ENCODE measurements at places on chromosomes 2 and 18.

- DNase-seq = no peak
Observed at GRCh38 chr2:43082111-43082894, 144.1 kb downstream of the ZFP36L2 start.

DNA sequence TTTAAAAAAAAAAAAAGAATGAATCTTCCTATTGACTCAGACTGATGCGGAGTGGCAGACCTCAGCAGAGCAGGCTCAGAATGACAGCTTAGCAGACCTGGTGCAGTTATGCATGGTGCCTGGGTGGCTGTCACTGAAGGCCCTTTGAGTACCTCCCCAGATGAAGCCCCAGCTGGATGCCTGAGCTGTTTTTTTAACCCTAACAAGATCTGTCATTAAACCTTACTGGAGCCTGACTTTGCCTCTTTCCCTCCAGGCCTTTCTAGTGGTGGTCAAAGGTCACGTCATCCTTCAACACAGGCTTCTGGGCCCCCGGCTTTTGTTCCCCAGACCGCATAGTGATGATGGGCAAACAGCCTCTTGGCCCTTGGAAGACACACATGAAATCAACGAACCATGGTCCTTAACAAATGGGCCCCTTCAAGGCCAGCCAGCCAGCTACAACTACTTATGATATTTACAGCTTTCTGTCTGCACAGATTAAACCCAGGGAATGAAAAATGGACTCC is 138.3 kb upstream of the CYP1B1 start:
- no peak for DNase-seq

- no peak for DNase-seq
Observed at GRCh38 chr2:152072011-152072410, 26.8 kb downstream of the CACNB4 start.

- peak; percentile 67 for DNase-seq
Observed at GRCh38 chr2:191150600-191151330, at the start of gene STAT4. STAT4 (minus strand) TSS chr2:191150994; CDS start chr2:191148203, 2,791 bp downstream.

DNA sequence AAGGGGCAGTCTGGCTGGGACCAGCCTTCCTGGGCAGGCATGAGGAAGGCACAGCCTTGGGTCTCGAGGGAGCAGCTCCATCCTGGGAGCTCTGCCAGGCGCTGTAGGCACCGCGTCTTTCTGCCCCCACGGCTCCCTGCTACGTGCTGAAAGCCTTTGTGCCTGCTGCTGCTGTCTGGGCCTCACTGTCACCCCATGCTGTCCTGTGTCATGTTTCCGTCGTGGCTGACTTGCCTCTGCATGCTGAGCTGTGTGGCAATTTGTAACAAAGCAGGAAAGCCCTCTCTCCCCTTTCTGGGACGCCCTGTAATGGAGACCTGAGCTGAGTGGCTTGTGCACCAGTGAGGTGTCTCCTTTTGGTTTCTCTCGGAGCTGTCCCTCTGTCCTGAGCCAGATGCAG is 152.5 kb downstream of the TSN start:
- DNase-seq = no peak

DNA sequence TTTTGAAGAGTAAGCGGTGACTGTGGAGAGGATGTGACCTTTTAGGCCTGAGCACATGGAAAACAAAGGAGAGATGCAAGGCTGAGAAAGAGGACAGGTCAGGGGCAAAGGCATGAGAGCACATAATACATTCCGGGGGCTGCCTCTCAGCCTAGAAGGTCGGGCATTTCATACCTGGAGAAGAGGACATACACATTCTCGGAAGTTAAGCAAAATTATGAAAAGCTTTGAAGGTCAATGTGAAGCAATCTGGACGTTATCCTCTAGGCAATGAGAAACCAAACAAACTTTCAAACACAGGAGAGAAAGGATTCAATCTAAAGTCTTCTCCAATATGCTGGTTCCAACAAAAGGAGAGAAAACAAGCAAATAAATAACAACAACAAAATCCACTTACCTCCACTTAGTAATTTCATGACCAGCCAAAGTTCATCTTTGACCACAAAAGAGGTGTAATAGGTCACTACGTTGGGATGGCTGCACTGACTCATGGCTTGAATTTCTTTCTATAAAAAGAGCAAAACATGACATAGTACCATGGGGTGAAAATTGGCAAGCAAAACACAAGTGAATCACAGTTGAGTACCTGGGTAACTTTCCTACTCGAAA is 80.4 kb downstream of the STK39 start:
- DNase-seq = no peak

- DNase-seq = no peak
Observed at GRCh38 chr2:63444565-63445288, 143.6 kb downstream of the WDPCP start.

DNA sequence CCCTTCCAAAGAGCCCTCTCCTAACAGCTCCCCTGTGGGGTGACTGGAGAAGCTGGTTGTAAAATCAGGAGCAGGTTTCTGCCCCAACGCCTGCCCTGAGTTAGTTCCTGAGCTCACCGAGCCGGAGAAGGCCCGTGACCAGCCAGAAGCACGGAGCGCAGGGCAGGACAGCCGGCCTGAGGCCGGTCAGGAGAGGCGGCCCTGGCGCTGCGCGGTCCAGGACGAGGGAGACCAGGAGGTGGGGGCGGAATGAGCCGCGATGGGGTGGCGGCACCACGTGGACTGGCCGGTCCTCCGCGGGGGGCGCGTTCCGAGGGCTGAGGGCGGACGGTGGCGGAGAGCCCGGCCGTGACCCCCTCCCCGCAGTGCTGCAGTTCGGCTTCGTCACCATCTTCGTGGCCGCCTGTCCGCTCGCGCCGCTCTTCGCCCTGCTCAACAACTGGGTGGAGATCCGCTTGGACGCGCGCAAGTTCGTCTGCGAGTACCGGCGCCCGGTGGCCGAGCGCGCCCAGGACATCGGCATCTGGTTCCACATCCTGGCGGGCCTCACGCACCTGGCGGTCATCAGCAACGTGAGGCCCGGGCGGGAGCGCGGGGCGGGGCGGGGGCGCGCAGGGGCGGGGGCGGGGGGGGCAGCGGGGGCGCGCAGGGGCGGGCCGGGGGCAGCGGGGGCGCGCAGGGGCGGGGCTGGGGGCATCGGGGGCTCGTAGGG is 29.0 kb downstream of the ANO7 start:
- DNase-seq = no peak

DNA sequence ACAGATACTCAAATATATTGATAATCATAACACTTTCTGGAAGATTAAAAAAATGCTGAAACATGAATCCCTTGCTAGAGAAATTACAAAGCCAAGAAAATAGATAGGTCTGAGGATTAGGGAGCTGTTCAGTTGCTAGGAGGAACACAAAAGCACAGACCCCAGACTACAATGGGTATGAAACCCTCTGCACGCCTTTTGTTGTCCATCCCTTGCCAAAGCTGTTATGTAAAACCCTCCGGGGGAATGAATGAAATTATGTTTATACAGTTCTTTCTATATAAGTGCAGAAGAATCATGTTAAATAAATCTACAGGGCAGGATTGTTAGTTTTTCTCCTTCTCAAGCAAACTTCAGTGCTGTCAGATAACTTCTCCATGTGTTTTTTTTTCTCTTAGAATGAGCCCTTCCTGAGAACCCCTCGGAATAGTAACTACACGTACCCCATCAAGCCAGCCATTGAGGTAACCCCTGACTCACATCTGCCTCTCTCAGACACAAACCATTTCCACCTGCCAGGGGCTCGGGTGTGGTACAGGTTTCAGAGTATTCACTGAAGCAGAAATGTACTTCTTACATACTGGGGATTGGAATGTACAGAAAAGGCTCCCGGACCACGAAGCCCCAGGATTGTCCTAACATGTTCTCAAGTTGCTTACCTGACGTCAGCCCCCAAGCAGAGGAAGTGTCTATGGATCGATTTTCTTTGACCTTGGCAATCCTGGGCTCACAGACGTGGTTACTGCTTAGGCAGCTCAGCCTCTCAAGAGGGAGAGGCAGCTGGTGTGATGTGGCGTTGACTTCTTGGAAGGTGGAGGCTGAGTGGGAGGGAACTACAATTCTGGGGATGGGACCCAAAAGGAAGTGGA is 118.0 kb downstream of the PLB1 start:
- no peak for DNase-seq

DNA sequence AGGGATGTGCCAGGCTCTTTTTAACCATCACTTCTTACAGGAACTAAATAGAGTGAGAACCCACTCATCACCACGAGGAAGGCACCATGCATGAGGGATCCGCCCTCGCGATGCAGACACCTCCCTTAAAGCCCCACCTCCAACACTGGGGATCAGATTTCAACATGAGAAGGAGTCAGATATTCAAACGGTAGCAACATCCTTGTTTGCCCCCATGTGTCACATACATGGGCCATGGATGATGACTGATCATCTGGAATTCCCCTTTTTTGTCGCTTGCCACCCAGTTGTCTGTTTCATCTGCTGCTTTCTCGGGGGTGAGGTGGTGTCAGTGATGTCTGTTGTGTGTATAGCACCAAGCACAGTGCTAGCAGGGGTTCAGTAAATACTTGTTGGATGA is 57.9 kb downstream of the NCK2 start:
- DNase-seq = no peak

GRCh38 chr2:109126501-109126860 is 2.5 kb upstream of the SH3RF3 start:
- no peak for DNase-seq

GRCh38 chr18:657311-658000 is at the start of gene TYMS:
TYMS (plus strand) TSS chr18:657653; CDS start chr18:657743, 90 bp downstream.
- no peak for DNase-seq

DNA sequence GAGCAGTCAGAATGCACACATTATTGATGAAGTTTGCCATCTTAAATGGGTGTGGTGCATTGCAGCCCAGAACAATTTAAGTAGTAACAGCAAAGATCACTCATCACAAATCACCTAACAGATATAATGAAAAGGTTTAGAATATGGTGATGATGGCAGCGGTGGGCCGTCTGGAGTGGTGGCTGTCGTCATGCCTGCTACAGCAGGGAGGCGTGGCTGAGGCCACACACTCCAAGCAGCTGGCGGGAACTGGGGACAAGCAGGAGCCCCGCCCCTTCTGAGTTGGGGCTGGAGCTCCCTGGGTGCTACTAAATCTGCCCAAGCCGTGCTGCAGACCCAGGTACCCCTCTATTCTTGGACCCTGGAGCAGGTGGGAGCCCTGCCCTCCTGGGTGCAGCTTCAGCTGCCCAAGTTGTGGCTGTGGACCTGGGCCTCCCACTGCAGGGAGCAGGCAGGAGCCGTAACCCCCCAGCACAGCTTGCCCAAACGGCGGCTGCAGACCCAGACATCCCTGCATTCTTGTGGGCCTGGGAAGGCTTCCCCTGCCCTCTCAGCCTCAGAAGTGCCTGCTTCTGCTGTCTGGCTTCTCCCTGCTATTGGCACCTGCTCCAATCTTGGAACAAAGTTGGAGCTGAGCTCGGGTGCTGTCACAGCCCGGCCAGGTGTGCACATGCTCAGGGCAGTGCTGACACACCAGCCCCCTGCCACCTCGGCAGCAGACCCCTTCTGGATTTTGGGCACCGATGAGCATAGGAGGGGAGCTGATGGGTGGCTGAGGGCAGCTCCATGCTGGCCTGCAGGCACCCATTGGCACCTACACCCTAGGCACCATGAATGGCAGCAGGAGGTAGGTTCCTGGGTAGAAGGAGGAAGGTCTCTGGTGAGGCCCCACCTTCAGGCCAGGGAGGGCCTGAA is 149.3 kb downstream of the EHBP1 start:
- no peak for DNase-seq

GRCh38 chr18:79102886-79103285 is 33.7 kb downstream of the ATP9B start:
- no peak for DNase-seq

DNA sequence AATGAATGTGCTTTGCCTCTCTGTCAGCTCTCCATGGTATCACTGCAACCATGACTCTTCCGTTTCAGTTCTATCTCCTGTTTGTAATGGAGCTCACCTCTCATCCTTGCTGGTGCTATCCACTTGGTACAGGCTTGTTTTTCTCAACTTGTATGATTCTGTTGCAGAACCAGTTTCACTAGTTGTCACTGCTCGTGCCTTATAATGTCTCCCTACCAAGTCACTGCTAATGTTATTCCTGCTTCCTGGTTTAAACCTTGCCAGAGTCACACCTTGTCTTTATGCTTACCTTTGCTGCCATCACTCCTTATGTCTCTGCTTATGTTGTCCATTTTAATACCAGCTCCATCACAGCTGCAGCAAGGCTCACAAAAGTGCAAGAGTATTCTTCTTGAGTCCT is 1191.0 kb upstream of the LRRTM1 start:
- no peak for DNase-seq

GRCh38 chr2:14140009-14140550 is 492.4 kb upstream of the LRATD1 start:
- DNase-seq = no peak

GRCh38 chr2:111898703-111899514 is 502 bp downstream of the MERTK start:
- no peak for DNase-seq

GRCh38 chr2:19178175-19178574 is 180.2 kb downstream of the OSR1 start:
- DNase-seq = no peak

DNA sequence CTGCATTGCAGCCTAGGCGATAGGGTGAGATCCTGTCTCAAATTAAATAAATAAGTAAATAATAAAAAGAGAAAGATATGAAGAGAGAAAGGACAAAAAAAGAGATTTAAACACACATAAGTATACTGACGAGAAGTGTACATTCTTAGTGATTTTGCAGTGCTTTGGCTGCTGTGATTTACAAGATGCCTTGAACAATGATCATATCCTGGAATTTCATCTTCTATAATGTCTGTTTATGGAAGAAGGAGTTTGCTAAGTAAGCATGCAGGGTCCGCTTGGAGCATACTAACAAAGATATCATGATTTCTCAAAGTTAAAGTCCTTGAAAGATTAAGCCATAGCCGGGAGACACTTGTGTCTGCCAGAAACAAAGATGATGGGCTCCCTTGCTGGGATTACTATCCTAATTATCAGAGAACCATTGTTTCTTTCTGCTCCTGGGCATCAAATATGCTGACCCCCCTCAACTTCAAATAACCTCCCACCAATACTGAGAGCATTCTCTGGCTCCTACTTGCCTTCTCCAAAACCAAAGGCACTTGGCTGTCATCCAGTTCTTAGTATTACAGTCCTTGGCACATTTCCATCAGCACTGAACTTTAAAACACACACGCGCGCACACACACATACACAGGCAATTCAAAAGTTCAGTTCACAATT is 47.5 kb upstream of the STAM2 start:
- DNase-seq = no peak

GRCh38 chr2:165811592-165812370 is 17.7 kb upstream of the GALNT3 start:
- DNase-seq = no peak

- no peak for DNase-seq
Observed at GRCh38 chr2:231306791-231307393, 88.6 kb upstream of the B3GNT7 start.

GRCh38 chr2:161170958-161171932 is 11.0 kb downstream of the TANK start:
- no peak for DNase-seq

DNA sequence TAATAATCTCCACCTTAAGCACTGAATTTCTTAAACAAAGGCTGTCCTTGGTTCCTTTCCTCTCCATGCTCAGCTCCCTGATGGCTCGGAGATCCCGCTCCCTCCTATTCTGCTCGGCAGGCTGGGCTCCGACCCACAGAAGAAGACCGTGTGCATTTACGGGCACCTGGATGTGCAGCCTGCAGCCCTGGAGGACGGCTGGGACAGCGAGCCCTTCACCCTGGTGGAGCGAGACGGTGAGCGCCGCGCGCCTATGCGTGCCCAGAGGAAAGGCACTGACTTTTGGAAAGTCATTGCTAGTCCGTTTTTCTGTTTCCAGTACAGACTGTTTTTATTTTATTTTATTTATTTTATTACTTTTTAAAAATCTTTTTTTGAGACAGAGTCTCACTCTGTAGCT is 9.6 kb downstream of the CNDP2 start:
- no peak for DNase-seq

- DNase-seq = no peak
Observed at GRCh38 chr2:157442636-157443035, 1.3 kb downstream of the CYTIP start.

Measured in iPS DF 19.7 (cell line).